ENCODE measurements at places on chromosomes 3 and 15.
A peak's percentile ranks its signal among the peaks of the same experiment; 100 is the strongest.

DNA sequence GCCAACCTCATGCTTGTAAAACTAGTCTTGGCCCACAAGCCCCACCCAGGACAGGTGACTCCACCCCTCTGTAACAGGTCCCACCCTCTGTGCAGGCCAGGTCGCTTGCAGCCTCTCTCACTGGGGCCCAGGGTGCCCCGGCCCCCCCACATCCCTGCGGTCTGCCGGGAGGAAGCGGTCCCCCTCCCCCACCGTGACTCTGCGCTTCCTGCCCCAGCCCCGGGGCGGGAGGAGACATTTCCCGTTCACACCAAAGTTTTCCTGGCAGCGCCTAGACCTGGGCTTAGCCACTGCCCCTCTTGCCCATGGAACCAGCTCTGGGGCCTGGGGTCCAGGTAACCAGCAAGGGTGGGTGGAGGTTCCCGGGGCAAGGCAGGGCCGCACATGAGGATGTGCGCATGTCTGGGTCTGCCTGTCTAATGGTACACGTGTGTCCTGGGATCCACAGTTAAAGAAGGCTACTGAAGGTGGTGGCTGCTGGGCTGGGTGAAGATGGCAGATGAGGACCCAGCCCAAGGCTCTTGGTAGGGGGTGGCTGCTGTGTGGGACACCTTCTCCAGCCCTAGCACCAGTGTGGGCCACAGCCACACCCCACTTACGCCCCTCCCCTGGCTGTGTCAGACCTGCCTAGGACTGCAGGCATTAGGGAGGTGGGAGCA is 8.4 kb downstream of the NBEAL2 start:
- DNase-seq: peak; percentile 72

- no peak for DNase-seq
Measured at GRCh38 chr15:61634837-61635236, 405.7 kb upstream of the RORA start.

- no peak for DNase-seq
Measured at GRCh38 chr3:182450942-182451787, 342.1 kb upstream of the ATP11B start.

DNA sequence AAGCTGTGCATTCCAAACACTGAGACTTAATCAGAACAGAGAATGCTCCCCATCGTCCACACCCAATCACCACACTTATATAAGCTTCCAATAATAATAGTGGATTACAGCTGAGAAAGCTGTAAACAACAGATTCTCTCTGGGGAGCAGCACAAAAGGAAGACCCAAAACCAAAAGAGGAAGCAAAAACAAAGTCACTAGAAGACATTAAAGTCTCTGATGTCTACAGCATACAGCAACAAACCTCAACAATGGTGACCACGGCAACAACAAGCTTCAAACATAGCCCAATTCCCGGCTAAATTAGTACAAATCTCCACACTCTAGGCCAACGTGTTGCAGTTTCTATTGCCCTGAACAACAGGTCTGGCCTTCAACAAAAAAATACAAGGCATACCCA is 37.7 kb downstream of the ZDHHC23 start:
- DNase-seq: no peak

DNA sequence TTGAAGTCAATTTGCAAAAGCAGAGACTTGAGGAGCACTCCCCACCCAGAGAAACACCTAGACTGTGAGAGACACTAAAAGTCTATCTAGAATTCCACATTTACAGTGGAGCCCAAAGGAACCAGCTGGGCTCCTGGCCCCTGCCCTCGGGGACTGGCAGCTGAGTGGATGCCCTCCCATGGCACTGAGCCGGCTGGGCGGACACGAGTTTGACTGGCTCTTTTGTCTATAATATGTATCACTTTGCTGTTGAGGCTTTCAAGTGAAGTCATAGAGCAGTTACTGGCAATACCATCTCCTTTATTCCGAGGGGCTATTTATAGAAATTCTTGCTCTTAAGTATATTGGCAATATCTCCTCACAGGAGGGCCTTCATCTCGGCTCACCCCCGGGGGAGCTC is 65.8 kb upstream of the TNFAIP8L3 start:
- DNase-seq: no peak

- DNase-seq: no peak
Measured at GRCh38 chr3:184241141-184241446, 7.7 kb downstream of the ALG3 start.

- DNase-seq: no peak
Measured at GRCh38 chr3:77244981-77245380, 205.1 kb downstream of the ROBO2 start.

GRCh38 chr3:120244834-120245225 is 40.2 kb downstream of the GPR156 start:
- no peak for DNase-seq

DNA sequence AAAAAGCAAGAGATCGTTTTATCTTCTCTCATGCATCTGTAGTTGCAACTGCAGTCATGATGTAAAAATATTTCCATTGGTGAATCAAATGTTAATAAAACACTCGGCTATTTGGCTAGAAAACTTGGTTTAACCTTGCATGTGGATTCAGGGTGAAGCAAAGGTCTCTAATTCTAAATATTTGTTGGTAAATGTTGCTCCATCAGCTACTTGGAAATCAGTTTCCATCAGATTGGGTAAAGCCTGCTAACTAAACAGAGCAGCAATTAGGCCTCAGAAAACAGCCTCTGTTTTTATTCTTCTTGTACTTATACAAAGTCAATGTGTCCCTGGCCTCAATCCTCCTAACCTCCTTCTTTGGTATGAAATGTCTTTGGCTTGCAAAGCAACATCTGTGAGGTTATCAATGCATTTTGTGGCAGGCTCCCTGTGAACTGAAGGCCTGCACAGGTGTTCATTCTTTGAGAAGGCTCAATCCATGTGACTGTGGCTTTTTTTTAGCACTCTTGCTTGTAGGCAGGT is 312.3 kb downstream of the WDR72 start:
- no peak for DNase-seq

GRCh38 chr3:100941041-100941440 is 52.2 kb downstream of the ABI3BP start:
- DNase-seq: peak; percentile 31

- no peak for DNase-seq
Measured at GRCh38 chr15:46442184-46442583, 807.4 kb downstream of the SQOR start.

- no peak for DNase-seq
Measured at GRCh38 chr3:42263354-42264346, 2.3 kb downstream of the CCK start.

DNA sequence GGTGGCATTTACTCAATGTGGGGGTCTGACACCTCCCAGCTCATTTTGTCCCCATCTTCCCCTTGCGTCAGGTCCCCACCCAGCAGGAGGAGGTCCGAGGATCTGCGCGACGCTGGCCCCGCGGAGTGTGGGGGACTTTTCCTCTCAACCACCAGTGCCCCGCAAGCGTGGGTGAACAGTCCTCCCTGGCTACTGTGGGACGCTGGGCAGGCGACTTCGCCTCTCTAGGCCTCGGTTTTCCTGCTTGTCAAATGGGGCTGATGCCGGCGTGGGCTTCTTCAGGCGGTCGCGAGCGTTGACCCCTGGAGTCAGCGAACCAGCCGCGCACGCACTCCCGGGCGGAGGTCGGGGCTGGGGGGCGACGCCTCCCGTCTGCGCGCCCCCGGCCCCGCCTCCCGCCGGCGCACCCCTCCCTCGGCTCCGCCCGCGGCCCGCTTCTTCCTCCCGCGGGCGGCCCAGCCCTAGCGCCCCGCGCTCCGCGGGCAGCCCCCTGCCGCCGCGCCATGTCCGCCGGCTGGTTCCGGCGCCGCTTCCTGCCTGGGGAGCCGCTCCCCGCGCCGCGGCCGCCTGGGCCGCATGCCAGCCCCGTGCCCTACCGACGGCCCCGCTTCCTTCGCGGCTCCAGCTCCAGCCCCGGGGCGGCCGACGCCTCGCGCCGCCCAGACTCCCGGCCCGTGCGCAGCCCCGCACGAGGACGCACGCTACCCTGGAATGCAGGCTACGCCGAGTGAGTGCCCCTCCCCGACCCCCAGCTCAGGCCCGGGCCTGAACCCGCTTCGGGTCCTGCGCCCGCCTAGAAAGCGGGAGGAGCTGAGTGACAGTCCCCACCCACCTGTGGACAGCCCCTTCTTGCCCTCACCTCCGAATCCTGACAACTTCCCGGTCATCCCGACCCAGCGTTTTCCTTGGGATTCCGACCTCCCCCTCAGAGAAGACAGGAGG is at the start of gene PPM1M:
Gene PPM1M, plus strand, starts transcription at position 438 of the 942 bp plus-strand sequence. Its CDS starts 66 bp downstream, at position 504.
- DNase-seq: peak; percentile 39

DNA sequence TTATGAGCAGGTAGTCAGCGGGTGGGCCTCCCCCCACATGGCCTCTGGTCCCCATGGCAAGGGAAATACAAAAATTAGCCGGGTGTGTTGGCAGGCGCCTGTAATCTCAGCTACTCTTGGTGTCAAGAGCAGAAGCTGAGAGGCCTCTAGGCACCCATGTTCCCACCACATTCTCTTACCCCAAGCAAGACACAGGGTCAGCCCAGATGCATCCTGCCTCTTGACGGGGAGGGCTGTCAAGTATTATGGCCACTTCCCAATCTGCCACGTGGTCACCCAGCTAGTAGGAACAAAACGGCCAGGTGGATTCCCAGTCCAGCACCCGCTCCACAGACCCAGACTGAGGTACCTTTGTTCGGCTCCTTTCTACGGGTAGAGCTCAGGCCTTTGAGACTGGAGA is 16.2 kb upstream of the SLC6A6 start:
- no peak for DNase-seq

- DNase-seq: no peak
Measured at GRCh38 chr15:50544368-50544767, 2.1 kb downstream of the USP50 start.

DNA sequence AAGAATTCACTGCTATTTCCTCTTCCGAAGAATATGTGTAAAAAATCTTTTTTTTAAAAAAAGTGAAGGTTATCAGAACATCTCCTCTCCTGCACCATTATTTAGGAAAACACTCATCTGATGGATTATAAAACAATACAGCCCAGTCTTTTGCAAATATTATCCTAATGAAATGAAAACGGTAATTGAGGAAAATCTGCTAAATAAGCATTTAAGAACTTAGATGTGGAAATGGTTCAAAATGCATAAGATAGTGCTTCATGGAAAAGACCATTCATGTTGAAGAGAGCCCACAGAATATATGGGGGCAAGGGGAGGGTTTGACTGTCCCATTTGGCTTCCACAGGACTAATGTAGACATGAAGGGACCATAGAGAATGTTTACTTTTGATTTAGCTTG is 47.8 kb downstream of the ISL2 start:
- DNase-seq: no peak

DNA sequence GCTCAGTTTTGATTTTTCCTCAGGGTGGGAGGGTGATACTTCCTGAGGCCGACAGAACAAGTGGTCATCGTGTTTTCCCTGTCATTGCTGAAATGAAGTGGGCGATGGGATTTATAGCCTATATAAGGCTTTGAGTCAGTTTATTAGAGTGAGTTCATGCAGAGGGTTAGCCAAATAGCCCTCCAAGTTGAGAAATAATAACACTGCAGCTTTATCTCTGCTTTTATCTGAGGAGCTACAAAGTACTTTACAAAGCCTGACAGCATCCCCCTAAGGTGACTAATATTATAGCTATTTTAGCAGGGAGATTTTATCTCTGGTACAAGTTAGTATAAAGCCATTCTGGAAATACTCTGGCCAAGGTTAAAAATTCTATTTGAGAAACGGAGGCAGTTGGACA is 389.6 kb downstream of the MFSD1 start:
- peak; percentile 13 for DNase-seq

DNA sequence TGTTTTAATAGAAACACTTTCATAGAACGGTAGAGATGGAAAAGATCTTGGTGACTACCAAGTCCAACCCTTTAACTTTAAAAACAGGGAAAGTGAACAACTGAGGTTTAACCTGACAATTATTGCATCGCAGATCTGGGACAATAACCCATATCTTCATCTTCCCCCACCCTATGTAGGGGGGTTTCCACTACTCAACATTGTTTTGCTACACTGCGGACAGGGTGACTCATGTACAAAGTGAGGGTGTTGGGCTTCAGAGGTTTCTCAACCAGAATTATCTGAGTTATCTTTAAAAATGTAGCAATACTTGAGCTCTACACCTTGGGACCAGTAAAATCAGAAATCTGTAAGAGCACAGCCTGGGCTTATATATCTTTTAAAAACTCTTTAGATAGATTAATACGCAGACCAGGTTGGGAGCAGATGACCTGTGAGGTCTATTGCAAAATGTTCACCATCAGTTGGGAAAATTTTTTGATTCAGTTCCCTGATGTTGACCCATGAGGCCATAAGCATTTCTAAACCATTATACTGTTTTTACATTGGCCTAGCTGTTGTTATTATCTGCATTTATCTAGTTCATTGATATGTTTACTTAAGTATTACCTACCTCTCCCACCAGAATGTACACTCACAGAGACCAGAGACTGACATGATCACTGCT is 103.6 kb upstream of the ICE2 start:
- DNase-seq: no peak

DNA sequence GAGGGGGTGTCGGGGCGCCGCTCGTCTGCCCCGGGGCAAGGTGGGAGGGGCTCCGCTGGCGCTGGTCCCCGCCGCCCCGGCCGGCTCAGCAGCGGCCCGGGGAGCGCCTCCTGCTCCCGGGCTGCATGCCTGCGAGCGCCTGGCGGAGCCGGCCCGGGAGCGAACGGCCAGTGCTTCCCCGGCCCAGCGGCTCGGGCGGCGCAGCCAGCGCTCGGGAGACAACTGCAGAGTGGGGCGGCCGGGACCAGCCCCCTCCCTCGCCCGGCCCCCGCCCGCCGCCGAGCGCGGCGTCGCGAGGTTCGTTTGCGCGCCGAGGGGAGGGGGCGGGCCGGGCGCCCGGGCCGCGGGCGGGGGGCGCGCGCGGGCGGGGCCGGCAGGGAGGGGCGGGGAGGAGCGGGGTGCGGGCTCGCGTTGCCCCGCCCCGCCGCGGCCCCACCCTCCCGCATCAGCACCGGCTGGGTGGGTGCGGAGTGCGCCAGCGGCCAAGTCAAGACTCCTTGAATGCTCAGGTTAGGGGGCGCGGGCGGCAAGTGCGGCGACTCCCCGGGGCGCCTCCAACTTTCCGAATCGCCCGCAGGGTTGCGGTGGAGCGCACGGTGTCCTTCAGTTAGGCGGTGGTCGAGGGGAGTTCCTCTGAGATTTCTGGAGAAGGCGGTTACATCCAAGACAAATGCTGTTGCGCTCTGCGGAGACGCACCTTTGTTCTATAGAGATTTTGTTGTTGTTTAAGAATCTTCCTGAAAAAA is at the start of gene RGMA:
Gene RGMA, minus strand, starts transcription at position 231 of the 746 bp plus-strand sequence. CDS start 279 bp downstream, outside the sequence.
- DNase-seq: no peak

DNA sequence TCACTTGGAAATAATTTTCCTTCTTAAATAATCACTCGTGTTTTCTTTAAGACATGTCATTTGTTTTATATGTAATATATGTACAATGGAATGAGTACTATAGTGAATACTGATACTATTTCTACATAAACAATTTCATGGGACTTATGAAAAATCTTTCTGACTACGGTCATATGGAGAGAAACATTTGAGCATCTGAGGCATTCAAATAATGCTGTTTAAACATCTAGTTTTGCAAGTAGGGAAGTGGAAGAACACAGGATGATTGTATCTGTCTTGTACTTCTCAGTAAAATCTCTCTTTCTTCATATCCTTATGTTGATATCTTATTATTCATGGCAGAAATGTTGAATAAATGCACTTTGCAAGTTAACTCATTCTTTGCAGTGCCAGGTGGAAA is 599.5 kb upstream of the KCNMB2 start:
- DNase-seq: no peak

All from RWPE1 (cell line).